Activated CD4-positive, alpha-beta T cell treated with anti-CD3 and anti-CD28 coated beads, Interleukin-2, amount 50 U/mL, for 4 hours (primary cell): ENCODE measurements at places on chromosomes 1 and 21.

- DNase-seq: no peak
Observed at GRCh38 chr1:158810311-158810710, 20.8 kb upstream of the MNDA start.

DNA sequence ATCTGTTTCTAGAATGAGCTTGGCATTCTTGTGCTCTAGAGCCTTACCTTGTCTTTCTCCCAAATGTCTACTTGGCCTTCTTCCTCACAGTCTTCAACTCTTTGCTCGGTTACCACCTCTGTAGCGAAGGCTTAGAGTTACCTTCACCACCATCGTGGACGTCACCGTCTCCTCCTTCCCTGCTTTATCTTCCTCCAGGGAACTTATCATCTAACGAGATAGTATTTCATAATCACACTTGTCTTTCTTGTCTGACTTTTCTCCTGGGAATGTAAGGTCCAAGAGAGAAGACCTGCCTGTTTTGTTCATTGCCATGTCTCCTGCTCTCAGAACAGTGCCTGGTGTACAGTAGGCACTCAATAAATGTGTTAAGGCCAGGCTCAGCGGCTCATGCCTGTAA is 115.6 kb downstream of the GREM2 start:
- DNase-seq: no peak

DNA sequence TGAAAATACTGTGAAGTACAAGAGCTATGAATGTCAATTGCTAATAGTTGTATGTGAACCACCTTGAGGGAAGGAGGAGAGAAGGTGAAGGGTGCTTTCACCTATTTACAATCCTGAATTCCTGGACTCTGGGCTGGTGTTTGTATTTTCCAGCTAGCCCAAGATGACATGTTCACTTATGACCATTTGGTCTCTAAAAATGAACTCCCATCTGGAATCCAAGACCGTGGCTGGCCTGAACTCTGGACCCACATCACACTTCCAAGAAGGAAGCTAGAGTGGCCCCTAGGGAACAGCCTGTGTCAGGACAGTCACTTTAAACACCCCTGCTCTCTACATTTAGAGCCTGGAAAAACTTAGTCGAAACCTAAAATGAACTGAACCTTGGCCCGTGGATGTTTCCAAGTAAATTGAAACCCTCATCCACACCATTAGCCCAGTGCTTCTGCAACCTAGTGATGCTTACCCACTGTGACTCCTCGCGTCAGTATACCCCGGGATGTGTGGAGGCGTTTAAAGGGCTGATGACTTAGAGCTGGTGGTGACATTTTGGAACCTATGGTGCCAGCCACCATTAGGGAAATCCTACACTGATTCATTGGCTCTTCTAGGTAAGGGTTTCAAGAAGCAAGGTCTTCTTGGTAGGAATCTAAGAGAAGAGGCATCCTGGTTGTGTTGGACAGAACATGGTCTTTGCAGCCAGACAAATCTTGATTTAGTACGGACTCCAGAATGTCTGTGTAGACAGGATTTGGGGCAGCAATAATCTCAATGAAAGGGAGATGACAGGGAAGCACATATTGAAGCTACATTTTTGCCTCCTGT is 171.5 kb upstream of the IRF2BP2 start:
- DNase-seq: peak; percentile 49

- DNase-seq: no peak
Observed at GRCh38 chr1:164647211-164647610, 88.2 kb downstream of the PBX1 start.

- DNase-seq: no peak
Observed at GRCh38 chr1:165288350-165289120, 68.0 kb downstream of the LMX1A start.

DNA sequence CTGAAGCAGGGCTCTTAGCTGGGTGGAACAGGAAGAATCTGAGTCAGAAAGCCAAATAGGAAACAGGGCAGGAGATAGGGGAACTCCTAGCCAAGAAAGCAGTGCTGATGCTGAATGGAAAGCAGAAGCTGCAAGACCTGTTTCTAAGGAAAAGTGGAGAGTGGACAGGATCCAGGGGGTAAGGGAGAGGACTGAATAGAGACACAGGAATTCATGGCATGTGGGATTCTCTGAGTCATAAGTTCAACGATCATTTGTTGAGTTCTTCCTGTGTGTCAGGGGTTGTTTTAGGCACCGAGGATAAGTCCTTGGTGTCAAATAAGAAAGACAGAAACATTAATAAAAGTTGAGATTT is 153.8 kb upstream of the FGGY start:
- DNase-seq: no peak

DNA sequence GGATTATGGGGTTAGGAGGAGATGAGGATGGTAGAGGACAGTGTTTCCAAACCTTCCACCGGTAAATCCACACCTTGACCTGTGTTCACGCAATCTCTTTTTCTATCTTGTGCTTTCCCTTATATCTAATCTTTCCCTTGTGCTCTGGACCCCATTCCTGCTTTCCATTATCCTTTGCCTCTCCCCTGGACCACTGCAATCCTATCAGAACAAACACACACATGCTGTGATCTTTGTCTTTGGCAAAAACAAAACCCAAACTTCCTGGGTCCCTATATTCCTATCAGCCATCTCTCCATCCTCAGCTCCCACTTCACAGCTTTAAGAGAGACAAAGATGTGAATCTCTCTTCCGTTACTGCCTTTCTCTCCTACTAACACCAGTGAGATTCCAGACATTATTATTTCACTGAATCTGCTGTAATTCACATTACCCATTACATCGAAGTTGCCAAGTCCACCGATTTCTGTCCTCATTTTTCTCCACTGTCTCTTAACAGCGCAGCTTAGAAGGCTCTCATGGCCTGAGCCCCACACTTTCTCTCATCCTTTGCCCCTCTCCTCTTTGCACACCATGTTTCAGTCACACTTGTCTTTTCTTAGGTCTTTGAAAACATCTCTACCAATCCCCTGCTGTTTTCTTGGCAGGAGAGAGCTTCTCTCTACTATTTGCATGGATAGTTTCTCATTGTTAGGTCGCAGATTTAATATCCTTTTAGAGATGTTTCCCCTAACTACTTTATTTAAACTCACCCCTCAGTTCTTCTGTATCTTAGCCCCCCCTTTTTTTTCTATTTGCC is 230.0 kb upstream of the B3GALT2 start:
- DNase-seq: no peak

DNA sequence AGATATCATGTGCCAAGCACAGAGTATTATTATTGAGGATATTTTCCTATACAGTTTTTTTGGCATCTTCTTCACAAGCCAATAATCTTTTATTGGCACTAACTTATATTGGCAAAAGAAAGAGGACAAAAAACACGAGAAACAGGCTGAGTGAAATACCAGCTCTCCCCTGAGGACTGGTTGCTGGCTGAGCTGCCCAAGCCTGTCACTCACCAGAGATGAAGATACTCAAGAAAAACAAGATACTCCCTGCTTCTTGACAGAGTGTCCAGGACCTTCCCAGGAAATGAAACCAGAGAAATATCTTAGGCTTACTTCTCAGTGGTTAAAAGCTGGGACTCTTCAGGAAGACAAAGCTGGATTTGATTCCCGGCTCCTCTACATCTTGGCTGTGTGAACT is 35.9 kb upstream of the ATP1B1 start:
- no peak for DNase-seq

- DNase-seq: no peak
Observed at GRCh38 chr1:97013941-97014340, 292.4 kb downstream of the PTBP2 start.

- DNase-seq: no peak
Observed at GRCh38 chr1:31000301-31000700, 65.2 kb downstream of the PUM1 start.

DNA sequence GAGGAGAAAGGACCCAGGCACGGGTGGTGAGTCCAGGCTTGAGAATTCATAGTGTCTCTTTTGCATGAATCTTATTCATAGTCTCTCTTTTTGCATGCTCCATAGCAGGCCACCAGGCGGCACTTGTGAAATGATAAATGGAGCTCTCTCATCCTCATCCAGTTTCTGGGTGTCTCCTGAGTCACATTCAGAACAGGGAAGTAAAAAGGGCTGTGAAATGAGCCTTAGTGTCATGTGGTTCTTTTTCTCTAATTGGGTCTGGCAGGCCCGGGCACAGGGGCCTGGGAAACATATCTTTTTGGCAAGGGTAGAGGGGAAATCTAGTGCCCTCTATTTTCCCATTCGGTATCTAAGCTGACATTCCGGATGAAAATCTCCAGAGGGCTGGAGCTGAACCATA is 19.1 kb upstream of the NCF2 start:
- DNase-seq: no peak

- DNase-seq: no peak
Observed at GRCh38 chr1:100290291-100290690, 24.3 kb downstream of the RTCA start.

DNA sequence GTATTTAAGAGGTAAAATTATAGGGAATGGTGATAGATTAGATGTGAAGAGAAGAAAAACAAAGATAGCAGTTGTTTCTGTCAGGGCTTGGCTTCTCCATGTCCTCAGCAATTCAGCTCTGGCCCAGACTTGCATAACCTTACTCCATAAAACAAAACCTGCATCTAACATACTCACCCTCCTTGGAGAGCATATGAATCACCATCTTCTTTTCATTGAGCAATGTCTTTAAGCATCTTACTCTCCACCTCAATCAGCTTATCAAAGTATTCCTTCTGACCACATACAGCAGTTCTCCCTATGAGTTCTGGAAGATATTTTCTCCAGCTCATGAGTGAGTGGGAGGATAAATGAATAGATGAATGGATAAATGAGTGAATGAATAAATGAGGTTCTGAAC is 49.0 kb downstream of the RAB3B start:
- no peak for DNase-seq

GRCh38 chr1:38964140-38964548 is 22.5 kb upstream of the RHBDL2 start:
- no peak for DNase-seq

GRCh38 chr1:43832255-43832654 is 101.3 kb upstream of the ARTN start:
- no peak for DNase-seq

DNA sequence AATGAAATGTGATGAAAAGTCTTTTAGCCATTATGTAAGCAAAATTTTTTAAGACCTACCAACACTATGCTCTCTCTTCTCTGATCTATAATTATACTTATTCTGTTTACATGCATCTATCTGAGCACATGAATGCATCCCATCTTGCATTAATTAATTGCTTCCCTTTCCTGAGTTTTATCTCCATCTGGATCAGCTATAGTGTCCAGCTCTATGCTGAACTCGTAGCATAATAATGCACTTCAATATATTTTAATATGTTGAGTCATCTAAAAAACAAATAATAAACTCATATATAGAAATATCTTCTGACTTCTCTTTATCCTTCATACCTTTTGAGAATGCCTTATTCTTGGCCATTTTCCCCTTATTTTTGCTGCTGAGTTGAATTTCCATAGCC is 1097.8 kb downstream of the TTLL7 start:
- no peak for DNase-seq
